ENCODE measurements at places on chromosomes 13 and 19.

DNA sequence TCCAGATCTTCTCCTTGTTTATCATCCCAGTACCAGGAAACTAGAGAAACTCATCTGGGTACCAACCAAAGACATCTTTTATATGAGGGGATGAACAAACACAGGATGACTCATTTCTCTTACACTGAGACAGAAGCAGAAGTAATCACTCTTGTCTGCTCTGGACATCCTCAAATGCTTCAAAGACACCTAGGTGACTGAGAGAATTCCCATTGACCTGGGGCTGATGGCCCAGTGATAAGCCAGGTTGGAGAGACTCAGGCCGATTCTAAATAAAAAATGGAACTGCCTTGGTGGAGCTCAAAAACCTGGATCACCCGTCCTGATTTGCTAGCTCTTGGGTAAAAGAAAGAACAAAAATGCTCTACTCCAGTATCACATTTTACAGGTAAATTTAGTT lies 182.2 kb downstream of the ZNF486 start:
- H3K36me3 ChIP-seq: no peaks in the 10 kb centered on the region
- H3K4me1 ChIP-seq: no peaks in the 10 kb centered on the region
- H3K4me3 ChIP-seq: no peak overlapping the region
- no peak overlapping the region for H3K27ac ChIP-seq
- no peaks in the 10 kb centered on the region for H3K27me3 ChIP-seq

DNA sequence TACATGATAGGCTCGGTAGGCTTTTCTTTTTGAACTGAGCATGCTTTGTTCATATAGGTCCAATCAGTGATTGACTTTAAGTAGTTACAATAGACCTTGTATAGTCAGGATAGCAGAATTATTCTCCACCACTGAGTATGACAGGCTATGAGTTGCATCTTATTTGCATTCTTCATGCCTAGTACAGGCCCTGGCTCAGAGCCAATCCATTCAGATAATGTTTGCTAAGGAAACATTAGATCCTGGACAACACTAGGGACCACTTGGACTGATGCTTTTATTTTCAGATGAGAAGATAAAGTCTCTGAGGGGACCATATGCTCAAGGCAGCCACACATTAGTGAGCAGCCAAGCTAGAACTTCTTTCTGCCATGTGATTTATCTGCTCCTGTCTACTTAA lies 133.9 kb downstream of the KL start:
- H3K27ac ChIP-seq: no peak overlapping the region
- no peak overlapping the region for H3K4me3 ChIP-seq
- H3K4me1 ChIP-seq: peaks cover 6% of the 10 kb centered on the region
- no peaks in the 10 kb centered on the region for H3K36me3 ChIP-seq

DNA sequence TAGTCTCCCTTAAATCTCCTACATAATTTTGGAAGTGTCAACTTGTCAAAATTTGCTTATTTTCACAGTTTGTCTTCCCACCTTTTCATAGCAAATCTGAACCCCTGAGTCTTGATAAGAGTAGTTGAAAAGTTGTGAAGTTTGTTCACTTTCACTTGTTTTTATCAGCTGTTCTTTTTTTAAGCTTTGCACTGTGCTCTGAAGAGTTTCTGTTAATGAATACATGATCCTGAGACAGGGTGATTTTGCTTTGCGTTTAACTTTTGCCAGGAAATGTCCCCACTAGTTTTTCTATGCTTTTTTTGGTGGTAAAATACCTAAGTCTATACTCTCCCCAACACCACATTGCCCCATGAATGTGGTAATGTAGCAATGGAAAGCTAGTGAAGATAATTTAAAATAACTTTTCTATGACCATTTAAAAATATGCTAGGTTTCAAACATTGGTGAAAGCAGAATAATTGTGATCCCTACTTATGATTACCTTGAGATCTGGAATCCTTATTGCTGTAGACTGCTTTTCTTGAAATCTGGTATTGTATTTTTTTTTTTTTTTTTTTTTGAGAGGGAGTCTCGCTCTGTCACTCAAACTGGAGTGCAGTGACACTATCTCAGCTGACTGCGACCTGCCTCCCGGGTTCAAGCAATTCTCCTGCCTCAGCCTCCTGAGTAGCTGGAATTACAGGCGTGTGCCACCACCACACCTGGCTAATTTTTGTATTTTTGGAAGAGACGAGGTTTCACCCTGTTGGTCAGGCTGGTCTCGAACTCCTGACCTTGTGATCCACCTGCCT lies 5.4 kb downstream of the NUP58 start:
- no peak overlapping the region for H3K27ac ChIP-seq
- H3K4me3 ChIP-seq: no peak overlapping the region
- no peaks in the 10 kb centered on the region for H3K27me3 ChIP-seq
- H3K36me3 ChIP-seq: peaks cover 53% of the 10 kb centered on the region

DNA sequence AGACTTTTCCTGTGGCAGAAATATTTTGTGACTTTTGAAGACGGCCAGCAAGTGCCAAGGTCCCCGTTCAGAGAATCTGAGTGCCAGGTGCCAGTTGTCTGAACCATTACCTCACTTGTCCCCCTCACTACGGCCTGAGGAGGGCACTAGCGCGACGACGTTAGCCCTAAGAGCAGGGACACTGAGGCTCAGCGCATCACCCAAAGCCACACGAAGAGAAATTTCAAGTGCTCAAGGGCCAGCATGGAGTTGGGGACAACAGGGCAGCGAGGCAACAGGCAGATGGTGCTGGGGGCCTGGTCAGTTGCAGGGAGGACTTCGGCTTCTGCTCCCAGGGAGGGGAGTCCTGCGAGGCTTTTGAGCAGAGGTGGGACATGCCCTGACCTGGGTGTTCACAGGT lies 9.5 kb upstream of the TYK2 start:
- DNase-seq: peak; percentile 39
- H3K4me1 ChIP-seq: no peaks in the 10 kb centered on the region
- H3K27ac ChIP-seq: no peak overlapping the region
- peaks cover 18% of the 10 kb centered on the region for H3K36me3 ChIP-seq
- peaks cover under 1% of the 10 kb centered on the region for H3K27me3 ChIP-seq

DNA sequence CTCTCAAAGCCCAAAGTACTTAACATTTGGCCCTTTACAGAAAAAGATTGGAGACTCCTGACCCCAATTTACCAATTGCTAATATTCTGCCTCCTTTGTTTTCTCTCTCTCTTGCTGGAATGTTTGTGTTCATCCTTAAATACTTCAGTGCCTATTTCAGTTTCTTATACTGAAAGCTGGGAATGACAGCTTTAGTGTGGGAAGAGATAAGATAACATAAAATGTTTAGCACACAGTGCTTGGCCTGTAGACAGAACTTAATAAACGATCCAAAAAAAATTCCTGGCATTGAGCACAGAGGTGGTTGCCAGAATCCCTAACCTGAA lies 3.0 kb upstream of the PLEKHF1 start:
- H3K36me3 ChIP-seq: peaks cover 13% of the 10 kb centered on the region
- no peak for DNase-seq
- H3K4me1 ChIP-seq: peaks cover 33% of the 10 kb centered on the region
- H3K27ac ChIP-seq: no peak overlapping the region
- H3K4me3 ChIP-seq: no peak overlapping the region
- H3K27me3 ChIP-seq: peaks cover 12% of the 10 kb centered on the region

GRCh38 chr19:57769345-57770131 lies at the start of gene ZNF586:
TSS of gene ZNF586 (plus strand) at chr19:57769676. CDS start at chr19:57769843, 167 bp downstream.
- peak; percentile 94 for DNase-seq
- peaks cover 39% of the 10 kb centered on the region for H3K4me1 ChIP-seq
- H3K36me3 ChIP-seq: peaks cover 60% of the 10 kb centered on the region
- H3K27me3 ChIP-seq: no peaks in the 10 kb centered on the region
- H3K27ac ChIP-seq: peak within 1 kb of the TSS; percentile 96
- H3K4me3 ChIP-seq: peak within 1 kb of the TSS; percentile 95

DNA sequence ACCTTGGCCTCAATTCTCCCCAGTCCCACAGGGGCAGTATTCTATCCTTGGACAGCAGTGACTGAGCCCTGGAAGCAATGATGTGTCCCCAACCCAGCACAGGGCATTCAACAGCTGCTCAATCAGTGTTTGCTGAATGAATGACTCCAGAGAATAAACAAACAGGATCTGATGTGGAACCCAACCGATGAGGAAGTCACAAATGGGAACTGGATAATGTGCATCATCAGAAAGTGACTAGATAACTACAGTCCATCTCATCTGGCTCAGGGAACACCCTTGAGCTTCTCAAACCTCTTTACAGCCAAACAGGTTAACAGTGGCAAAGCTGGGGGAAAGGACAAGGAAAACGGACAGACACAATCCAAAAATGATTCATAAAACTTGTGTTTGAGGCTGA lies 8.2 kb downstream of the SLC25A30 start:
- H3K36me3 ChIP-seq: peaks cover 38% of the 10 kb centered on the region
- no peak overlapping the region for H3K4me3 ChIP-seq
- DNase-seq: no peak

GRCh38 chr13:33229446-33230177 lies 55.9 kb downstream of the STARD13 start:
- H3K4me3 ChIP-seq: no peak overlapping the region
- no peaks in the 10 kb centered on the region for H3K27me3 ChIP-seq
- H3K36me3 ChIP-seq: no peaks in the 10 kb centered on the region
- peaks cover 4% of the 10 kb centered on the region for H3K4me1 ChIP-seq

DNA sequence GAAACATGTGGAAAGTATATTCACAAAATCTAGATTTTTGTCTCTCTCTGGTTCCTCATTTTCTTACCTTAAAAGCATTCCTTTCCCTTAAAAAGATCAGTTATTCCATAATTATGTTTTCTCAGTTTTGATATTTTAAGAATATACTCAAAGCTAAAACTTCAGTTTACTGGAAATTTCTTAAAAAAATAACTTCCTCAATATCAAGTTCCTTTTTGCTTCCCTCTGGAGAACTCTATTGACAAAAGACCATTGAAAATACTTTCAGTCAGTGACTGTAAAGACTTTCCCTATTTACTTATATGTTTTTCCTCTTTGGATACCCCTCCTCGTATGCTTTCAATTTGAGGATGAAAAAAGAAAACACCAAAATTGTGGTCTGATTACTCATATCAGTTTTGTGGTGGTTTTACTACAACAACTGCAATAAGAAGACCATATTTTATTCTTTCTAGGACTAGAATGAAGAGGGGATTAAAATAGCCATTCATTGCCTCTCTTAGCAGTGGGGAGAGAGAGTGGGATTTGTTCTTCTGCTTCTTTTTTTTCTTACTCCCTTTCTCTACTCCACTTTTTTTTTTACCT lies 113.2 kb downstream of the ESD start:
- peaks cover 20% of the 10 kb centered on the region for H3K4me1 ChIP-seq
- H3K36me3 ChIP-seq: peaks cover 14% of the 10 kb centered on the region
- H3K27ac ChIP-seq: no peak overlapping the region
- no peak overlapping the region for H3K4me3 ChIP-seq
- DNase-seq: no peak

DNA sequence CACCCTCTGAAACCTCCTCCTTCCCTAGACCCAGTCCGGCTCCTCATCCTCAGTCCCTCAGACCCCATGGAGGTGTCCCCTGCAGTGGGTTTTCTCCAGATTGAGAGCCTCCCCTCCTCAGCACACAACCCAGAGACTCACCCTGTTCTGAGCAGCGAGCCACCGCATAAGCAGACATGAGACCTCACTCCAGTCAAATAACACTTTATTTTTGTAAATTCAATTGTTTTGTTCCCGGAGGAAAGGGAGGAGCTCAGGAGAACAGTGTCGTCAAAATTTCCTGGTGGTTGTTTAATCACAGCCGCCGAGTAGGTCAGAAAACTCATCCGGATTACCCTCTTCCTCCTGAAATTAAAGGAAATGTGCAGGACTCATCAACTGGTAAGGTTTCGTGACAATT lies 57.5 kb downstream of the ERICH4 start:
- H3K27me3 ChIP-seq: peaks cover 46% of the 10 kb centered on the region
- no peak overlapping the region for H3K27ac ChIP-seq
- no peaks in the 10 kb centered on the region for H3K36me3 ChIP-seq

- DNase-seq: no peak
- H3K4me1 ChIP-seq: no peaks in the 10 kb centered on the region
- H3K36me3 ChIP-seq: peaks cover 51% of the 10 kb centered on the region
- no peaks in the 10 kb centered on the region for H3K27me3 ChIP-seq
- H3K4me3 ChIP-seq: no peak overlapping the region
These were observed 45.6 kb downstream of the RNASEH2B start for GRCh38 chr13:50955241-50955640.

GRCh38 chr19:15294561-15294990 lies 37.8 kb downstream of the BRD4 start:
- H3K27ac ChIP-seq: no peak overlapping the region
- H3K4me3 ChIP-seq: no peak overlapping the region
- peaks cover 96% of the 10 kb centered on the region for H3K4me1 ChIP-seq
- peaks cover 14% of the 10 kb centered on the region for H3K36me3 ChIP-seq

GRCh38 chr19:11494634-11495285 lies 10.9 kb downstream of the ZNF653 start:
- H3K4me3 ChIP-seq: no peak overlapping the region
- DNase-seq: no peak
- no peak overlapping the region for H3K27ac ChIP-seq
- no peaks in the 10 kb centered on the region for H3K4me1 ChIP-seq

GRCh38 chr13:105804561-105805190 lies 730.8 kb downstream of the EFNB2 start:
- no peaks in the 10 kb centered on the region for H3K27me3 ChIP-seq
- no peak overlapping the region for H3K27ac ChIP-seq
- no peak overlapping the region for H3K4me3 ChIP-seq
- no peaks in the 10 kb centered on the region for H3K36me3 ChIP-seq
- no peaks in the 10 kb centered on the region for H3K4me1 ChIP-seq

GRCh38 chr19:1451916-1452801 lies 2.2 kb downstream of the APC2 start:
- no peak overlapping the region for H3K27ac ChIP-seq
- no peaks in the 10 kb centered on the region for H3K36me3 ChIP-seq
- H3K4me3 ChIP-seq: no peak overlapping the region
- DNase-seq: no peak

GRCh38 chr13:84358601-84359000 lies 476.3 kb upstream of the SLITRK1 start:
- DNase-seq: no peak
- H3K4me1 ChIP-seq: no peaks in the 10 kb centered on the region
- no peak overlapping the region for H3K4me3 ChIP-seq
- H3K27ac ChIP-seq: no peak overlapping the region

DNA sequence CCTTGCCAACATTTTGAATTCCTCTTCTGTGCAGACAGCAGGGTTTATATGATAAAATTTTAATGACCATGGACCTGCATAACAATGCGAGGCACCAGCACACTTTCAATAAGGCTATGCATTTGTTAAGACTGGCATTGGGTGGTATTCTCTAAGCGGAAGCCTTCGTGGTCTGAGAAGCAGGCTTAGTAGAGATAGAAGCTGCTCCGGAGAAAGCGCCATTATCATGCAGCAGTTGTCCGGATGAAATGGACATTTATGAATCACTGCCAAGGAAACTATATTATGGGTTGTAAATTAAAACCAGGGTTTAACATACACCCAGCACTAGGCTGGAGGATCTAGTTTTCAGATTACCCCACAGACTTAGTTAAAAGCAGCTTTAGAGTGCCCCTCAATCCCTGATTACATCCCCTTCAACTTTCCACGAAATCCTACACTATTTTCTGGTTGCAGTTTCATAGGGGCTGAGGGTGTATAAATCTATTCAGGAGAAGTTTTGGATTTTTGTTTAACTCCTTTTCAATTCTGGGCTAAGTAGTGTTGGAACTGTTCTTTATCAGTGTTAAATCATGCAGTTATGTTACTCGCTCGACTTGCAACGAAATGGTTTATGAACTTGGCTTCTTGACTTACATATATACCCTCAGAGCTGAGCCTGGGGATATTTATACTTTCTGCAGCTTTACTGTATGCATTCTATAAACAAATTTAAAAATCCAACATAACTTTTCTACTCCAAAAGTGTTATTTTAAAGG lies 193.3 kb downstream of the PCDH9 start:
- H3K4me3 ChIP-seq: no peak overlapping the region
- DNase-seq: no peak
- no peaks in the 10 kb centered on the region for H3K4me1 ChIP-seq
- H3K27ac ChIP-seq: no peak overlapping the region

- H3K27ac ChIP-seq: no peak overlapping the region
- peaks cover 6% of the 10 kb centered on the region for H3K4me1 ChIP-seq
- H3K4me3 ChIP-seq: no peak overlapping the region
- peaks cover 4% of the 10 kb centered on the region for H3K27me3 ChIP-seq
- DNase-seq: no peak
These were observed 128.0 kb downstream of the DCT start for GRCh38 chr13:94351292-94351990.
